Progenitor cell of endocrine pancreas (in vitro differentiated cells): ENCODE measurements at places on chromosomes 2 and 18. TPM values are rescaled to one million over a fixed set of nuclear protein-coding genes. Genes with fewer than 3 reads are reported as not detected.

- peaks cover 22% of the 10 kb centered on the region for H3K36me3 ChIP-seq
- no peak overlapping the region for H3K4me3 ChIP-seq
Observed at GRCh38 chr18:6743999-6744398, 14.5 kb downstream of the ARHGAP28 start.

DNA sequence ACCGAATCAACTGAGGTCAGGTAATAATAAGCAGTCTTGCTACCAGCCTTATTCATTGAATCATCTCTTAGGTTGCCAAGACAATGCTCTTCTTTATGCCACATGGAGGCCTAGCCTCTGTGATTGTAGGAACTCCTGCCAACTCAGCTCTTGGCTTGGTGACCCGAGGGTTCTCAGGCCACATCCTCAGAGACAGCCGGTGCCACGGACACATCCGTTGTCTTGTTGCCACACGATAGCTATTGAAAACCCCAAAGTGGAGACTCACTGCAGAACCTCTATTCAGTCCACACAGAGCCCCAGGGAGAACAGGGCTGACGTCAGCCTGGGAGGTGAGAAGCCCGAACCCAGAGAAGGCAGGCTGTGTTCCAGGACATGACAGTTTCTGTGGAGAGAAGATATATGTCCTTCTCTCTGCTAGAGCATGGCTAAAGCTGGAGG lies 53.5 kb upstream of the TGFA start:
- H3K27ac ChIP-seq: no peak overlapping the region
- no peaks in the 10 kb centered on the region for H3K4me1 ChIP-seq
- H3K36me3 ChIP-seq: no peaks in the 10 kb centered on the region
- DNase-seq: no peak
- H3K4me3 ChIP-seq: no peak overlapping the region

The OTX1 gene
- 1.0 and 1.2 TPM in 2 replicates for total RNA-seq

- no peaks in the 10 kb centered on the region for H3K4me1 ChIP-seq
- peaks cover 6% of the 10 kb centered on the region for H3K27me3 ChIP-seq
- DNase-seq: no peak
- no peak overlapping the region for H3K27ac ChIP-seq
Observed at GRCh38 chr2:2926858-2927175, 450.8 kb downstream of the EIPR1 start.

The FZD7 gene
- total RNA-seq: 74.2 and 74.4 TPM in 2 replicates

DNA sequence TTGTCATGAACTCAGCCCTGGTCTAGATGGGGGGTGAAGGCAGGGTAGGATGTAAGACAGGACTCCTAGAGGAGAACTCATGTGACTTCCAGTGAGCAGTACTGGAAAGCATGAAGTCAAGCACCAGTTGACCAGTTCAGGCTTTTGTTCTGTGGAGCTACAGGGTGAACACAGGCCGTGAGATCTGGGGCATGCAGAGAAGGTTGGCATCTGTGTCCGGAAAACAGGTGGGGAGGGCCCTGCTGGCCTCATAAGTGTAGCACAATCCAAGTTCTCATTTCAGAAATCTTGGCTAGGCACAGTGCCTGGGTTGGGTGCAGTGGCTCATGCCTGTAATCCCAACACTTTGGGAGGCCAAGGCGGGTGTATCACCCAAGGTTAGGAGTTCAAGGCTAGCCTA lies 50.9 kb upstream of the SPATS2L start:
- H3K4me3 ChIP-seq: no peak overlapping the region
- H3K27me3 ChIP-seq: no peaks in the 10 kb centered on the region
- DNase-seq: no peak
- no peak overlapping the region for H3K27ac ChIP-seq

The MC5R gene
- total RNA-seq: not detected in 2 replicates

The IL18R1 gene
- 0.13 and 0.22 TPM in 2 replicates for total RNA-seq

The RNF25 gene
- total RNA-seq: 27.1 and 28.7 TPM in 2 replicates

DNA sequence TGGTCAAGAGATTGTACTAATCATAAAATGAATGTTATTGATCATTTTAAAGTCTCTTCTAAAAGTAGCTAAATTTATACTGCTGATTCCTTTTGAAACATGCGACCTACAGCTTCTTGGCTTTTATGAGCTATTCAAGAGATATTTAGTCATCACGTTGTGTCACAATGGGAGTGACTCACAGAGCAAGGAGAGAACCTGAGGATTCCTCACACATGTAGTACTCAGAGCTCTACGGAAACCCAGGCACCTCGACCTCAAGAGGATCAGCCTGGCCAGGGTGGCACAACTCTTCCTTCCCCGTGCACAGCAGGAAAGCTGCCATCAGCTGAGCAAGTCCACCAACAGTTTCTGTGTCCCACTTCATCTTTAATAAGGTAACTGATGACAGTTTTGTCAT lies at the start of gene DHRS9:
Gene DHRS9 (plus strand): TSS at position 223 of the 400 bp plus-strand sequence. CDS start 12,019 bp downstream, outside the sequence.
- no peak within 1 kb of the TSS for H3K27ac ChIP-seq
- no peaks in the 10 kb centered on the region for H3K4me1 ChIP-seq
- H3K27me3 ChIP-seq: peaks cover 2% of the 10 kb centered on the region

The DSEL gene
- 5.9 and 6.2 TPM in 2 replicates for total RNA-seq

The CACNB4 gene
- 2.3 and 2.5 TPM in 2 replicates for total RNA-seq

- no peak overlapping the region for H3K4me3 ChIP-seq
- H3K27ac ChIP-seq: no peak overlapping the region
- H3K27me3 ChIP-seq: no peaks in the 10 kb centered on the region
- no peak for DNase-seq
- no peaks in the 10 kb centered on the region for H3K36me3 ChIP-seq
Observed at GRCh38 chr2:107303964-107304363, 418.0 kb upstream of the ST6GAL2 start.

DNA sequence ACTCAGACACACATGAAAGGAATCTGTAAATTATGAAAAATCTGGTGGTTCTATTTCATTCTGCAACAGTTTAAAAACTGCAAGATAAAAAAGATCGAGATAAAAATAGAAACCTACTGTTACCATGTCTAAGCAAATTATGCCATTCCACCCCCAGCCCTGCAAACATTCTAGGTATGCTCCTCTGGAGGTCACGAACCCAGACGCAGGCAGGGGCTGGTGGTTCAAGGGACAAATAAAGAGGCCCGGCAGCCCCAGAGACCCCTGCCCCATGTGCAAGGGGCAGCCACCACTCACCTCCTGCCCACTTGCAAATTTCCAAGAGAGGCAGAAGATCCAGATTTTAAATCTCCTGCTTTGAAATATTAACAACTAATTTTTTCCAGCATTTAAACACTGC lies 210.5 kb downstream of the ANAPC1 start:
- H3K4me3 ChIP-seq: no peak overlapping the region
- peak overlapping the region; percentile 92 for H3K27ac ChIP-seq
- peaks cover 19% of the 10 kb centered on the region for H3K4me1 ChIP-seq
- DNase-seq: no peak

DNA sequence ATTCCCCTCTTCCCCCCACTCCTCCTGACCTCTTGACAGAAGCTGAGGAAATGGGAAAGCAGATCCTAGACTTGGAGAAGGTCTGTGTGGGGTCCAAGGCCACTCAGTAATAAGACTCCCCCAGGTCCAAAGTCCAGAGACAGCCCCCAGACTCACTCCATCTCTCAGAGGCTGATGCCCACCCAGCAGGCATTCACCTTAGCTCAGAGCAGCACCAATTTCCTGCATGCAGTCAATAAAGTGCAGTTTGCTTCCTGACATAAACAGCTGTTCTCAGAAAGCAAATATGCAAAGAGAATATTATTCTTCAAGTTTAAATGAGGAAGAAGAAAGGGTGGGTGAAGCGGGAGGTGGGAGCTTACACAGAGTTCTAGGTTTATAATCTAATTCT lies 84.1 kb upstream of the RTN4 start:
- H3K27me3 ChIP-seq: no peaks in the 10 kb centered on the region
- no peak for DNase-seq
- no peak overlapping the region for H3K27ac ChIP-seq
- peaks cover 39% of the 10 kb centered on the region for H3K4me1 ChIP-seq

DNA sequence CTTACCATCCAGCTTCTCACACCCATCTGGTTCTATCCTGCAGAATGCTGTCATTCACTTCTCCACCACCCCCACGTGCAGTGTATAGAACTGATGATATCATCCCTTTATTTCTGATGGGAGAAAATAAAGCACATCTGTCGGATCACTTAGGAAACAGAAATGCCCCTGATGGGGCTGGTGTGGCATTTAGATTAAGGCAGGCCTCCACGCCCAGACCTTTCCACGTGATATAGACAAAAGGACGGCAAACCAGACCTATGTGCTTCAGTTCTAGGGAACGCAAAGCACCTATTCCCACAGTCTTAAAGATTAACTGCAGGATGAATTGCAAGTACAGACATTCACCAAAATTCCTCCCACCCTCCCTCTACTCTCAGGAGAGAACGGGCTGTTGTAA lies 27.6 kb upstream of the CABLES1 start:
- H3K36me3 ChIP-seq: no peaks in the 10 kb centered on the region
- peaks cover 8% of the 10 kb centered on the region for H3K27me3 ChIP-seq
- no peak for DNase-seq
- H3K4me3 ChIP-seq: no peak overlapping the region
- H3K27ac ChIP-seq: peak overlapping the region; percentile 62

DNA sequence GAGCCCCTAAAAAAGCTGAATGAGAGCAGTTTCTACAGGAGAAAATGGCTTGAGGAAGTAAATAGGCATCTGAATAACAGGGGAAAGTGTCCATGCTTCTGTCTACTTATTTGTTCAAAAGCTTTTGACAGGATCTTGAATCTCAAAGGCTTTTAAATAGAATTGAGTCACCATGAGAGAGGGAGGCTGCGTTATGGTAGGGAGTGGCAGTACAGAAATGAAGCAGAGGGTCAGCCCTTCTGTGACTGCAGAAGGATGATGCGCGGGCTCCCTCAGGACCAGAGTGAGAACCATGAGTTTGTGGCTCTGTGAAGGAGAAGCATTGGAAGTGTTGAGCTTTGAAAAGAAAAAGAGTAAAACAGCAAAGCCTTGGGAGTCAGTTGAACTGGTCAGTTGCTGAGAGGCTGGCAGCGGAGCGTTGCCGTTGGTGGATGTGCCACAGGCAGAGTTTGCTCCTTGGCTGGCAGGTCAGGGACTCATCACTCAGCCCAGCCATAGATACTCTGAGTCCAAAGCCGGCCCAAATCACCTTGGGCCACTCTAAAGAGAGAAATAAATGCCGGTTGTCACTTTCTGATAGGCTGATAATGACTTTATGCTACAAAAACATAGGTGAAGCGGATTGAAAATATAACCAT lies 17.4 kb downstream of the COPS7B start:
- no peak for DNase-seq
- H3K4me3 ChIP-seq: no peak overlapping the region
- no peaks in the 10 kb centered on the region for H3K4me1 ChIP-seq
- H3K27me3 ChIP-seq: no peaks in the 10 kb centered on the region
- no peak overlapping the region for H3K27ac ChIP-seq

DNA sequence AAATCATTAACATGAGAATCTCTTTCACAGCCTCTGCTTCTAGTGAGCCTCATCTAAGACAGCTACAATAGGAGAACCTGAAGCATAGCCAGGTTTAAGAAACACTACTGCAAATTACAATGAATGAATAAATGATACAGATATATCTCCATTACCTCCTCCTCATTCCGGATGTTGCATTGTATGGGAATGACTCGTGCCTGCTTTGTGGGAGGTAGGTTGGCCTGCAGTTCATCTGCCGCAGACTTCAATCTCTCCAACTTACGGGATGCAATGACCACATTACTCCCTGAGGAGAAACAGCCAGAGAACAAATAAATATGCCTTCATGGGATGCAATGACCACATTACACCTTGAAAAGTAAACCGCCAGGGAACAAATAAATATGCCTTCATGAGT lies 15.4 kb downstream of the PECR start:
- peaks cover 3% of the 10 kb centered on the region for H3K36me3 ChIP-seq
- peaks cover 3% of the 10 kb centered on the region for H3K4me1 ChIP-seq
- no peak overlapping the region for H3K4me3 ChIP-seq
- no peak for DNase-seq

The PLB1 gene
- 0.65 and 0.78 TPM in 2 replicates for total RNA-seq

GRCh38 chr2:65778137-65778536 lies 345.7 kb upstream of the SPRED2 start:
- H3K36me3 ChIP-seq: no peaks in the 10 kb centered on the region
- no peaks in the 10 kb centered on the region for H3K4me1 ChIP-seq
- no peak overlapping the region for H3K27ac ChIP-seq
- DNase-seq: no peak
- no peak overlapping the region for H3K4me3 ChIP-seq

GRCh38 chr2:94986392-94986963 lies 39.0 kb upstream of the MAL start:
- DNase-seq: peak; percentile 47
- peaks cover 34% of the 10 kb centered on the region for H3K27me3 ChIP-seq
- no peak overlapping the region for H3K27ac ChIP-seq
- no peaks in the 10 kb centered on the region for H3K4me1 ChIP-seq

The PROKR1 gene
- 0.09 and 0.12 TPM in 2 replicates for total RNA-seq

DNA sequence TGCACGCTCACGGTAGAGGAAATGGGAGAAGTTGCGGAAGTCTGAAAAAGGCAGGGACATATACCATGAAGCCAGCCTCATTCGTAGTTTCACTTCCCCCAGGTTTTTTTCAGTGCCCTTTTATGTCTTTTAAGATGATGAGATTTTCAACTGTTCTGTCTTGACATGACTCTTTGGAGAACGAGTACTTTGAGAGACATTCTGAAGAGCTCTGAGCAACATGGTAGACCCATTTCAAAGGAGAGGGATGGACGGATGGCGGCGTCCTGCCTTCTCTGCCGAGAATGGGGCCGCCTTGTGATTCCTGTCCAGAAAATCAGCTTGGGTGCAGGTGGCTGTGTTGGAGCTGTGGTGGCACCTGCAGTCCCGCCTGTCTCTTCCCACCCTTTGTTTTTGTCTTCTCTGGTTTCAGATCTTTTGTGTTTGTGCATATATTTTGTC lies 41.7 kb downstream of the SH3BP4 start:
- no peak overlapping the region for H3K4me3 ChIP-seq
- no peak for DNase-seq
- H3K36me3 ChIP-seq: peaks cover 16% of the 10 kb centered on the region
- H3K27ac ChIP-seq: peak overlapping the region; percentile 77

GRCh38 chr2:120675460-120676130 lies 60.1 kb upstream of the GLI2 start:
- H3K27me3 ChIP-seq: peaks cover 59% of the 10 kb centered on the region
- no peaks in the 10 kb centered on the region for H3K4me1 ChIP-seq
- H3K4me3 ChIP-seq: no peak overlapping the region
- no peak overlapping the region for H3K27ac ChIP-seq
- H3K36me3 ChIP-seq: no peaks in the 10 kb centered on the region
- peak; percentile 67 for DNase-seq

GRCh38 chr18:79818036-79818435 lies 20.3 kb downstream of the KCNG2 start:
- peaks cover 7% of the 10 kb centered on the region for H3K4me1 ChIP-seq
- H3K27me3 ChIP-seq: peaks cover 41% of the 10 kb centered on the region
- H3K36me3 ChIP-seq: no peaks in the 10 kb centered on the region
- no peak overlapping the region for H3K4me3 ChIP-seq

DNA sequence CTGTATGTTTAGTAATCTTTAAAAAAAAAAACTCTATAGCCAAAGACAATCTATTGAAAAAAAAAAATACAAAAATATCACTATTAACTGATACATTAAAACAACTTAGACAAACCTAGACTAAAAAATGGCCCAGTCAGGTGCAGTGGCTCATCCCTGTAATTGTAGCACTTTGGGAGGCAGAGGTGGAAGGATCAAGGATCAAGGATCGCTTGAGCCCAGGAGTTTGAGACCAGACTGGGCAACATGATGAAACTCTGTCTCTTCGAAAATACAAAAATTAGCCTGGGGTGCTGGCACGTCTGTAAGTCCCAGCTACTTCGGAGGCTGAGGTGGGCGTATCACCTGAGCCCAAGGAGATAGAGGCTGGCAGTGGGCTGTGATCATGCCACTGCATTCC lies 16.1 kb downstream of the ESCO1 start:
- H3K4me3 ChIP-seq: no peak overlapping the region
- no peak for DNase-seq
- peaks cover 17% of the 10 kb centered on the region for H3K36me3 ChIP-seq

- peaks cover 3% of the 10 kb centered on the region for H3K27me3 ChIP-seq
- H3K36me3 ChIP-seq: no peaks in the 10 kb centered on the region
- H3K4me1 ChIP-seq: peaks cover 12% of the 10 kb centered on the region
- H3K27ac ChIP-seq: no peak overlapping the region
- DNase-seq: no peak
Observed at GRCh38 chr2:16075045-16076012, 135.0 kb downstream of the MYCN start.

The TMEM178A gene
- total RNA-seq: 28.7 and 32.9 TPM in 2 replicates

The SERPINB4 gene
- not detected in 2 replicates for total RNA-seq
